ENCODE measurements at places on chromosomes 13 and 19. TPM values are rescaled to one million over a fixed set of nuclear protein-coding genes. Genes with fewer than 3 reads are reported as not detected.
A peak's percentile ranks its signal among the peaks of the same experiment; 100 is the strongest.

FUT3 gene
- 0.19 TPM for polyA plus RNA-seq

LGALS7 gene
- polyA plus RNA-seq, result not detected

DNA sequence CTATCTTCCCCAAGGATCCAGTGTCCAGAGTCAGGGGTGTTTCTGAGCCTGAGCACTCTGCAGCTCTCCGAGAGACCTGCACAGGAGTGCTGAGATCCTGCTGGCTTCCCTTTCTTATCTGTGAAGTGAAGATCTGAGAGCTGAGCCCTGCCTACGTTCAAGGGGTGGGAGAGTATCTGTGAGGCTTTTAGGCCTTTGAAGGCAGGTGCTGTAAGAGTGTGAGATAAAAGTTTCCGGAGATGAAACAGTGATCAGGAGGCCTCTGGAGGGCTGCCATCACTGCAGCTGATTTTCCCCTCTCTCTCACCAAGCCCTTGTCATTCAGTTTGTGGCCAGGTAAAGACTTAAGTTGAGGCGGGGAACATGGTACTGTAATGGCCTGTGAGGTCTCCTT lies 83.1 kb downstream of the AKAP11 start:
- DNase-seq, result no peak

DNA sequence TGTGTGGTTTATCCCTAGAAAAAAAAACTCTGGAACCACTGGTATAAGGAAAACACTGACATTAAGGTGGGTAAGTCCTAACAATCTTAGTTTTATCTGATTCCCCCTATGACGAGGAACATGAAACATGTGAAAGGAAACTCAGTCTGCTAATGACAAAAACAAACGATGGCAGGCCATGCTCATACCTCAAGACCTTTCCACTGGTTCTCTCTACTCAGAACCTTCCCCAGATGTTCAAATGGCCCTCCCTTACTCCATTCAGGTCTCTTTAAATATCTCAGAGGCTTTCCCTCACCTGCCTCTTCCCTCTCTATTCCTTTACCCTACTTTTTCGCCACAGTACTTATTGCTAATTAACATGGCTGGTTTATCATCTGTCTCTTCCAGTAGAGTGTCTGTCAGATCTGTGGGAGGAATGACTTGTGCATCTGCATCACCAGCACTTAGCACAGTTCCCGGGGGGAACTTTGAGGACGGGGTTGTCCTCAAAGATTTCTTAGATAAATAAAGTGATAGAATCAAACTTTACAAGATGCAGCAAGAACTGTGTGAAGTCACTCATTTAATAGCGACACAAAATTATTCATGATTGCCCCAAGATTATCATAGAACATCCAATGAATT lies 1.5 kb downstream of the TUBGCP3 start:
- DNase-seq, result no peak

- DNase-seq, result peak; percentile 71
These were observed 85.4 kb downstream of the COL4A1 start for GRCh38 chr13:110221406-110222117.

DNA sequence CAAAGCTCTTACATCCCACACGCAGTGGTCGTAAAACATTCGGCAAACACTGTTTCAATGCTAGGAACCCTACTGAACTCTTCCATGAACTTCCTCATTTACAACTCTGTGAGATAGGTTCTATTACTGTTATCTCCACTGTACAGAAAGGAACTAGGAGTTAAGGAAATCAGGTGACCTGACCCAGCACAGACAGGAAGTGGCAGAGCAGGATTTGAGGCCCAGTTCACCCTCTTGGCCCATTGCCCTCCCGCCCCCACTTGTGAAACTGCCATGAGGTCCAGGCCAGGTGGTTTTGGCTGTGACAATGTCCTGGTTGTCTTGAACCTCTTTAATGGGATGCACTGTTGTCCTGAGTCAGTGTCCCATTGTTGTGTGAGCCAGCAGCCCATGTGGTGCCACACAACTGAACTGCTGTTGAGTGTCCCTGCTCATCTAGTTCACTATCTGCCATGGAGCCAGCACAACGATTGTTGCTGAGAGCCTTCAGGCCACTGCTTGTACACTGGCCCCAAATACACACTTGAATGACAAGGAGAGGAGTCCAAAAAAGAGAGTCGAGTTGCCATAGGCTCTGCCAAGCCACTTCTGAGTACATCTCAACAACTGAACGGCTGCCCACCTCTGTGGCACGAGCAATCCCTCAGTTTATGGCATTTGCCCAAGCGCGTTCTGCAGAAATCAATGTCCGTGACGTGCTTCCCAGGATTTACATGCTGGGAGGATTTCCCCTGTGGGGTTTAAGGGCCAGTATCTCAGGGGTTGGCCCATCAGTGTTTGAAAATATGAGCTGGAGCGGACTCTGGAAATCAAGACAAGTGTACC lies 484.6 kb downstream of the TSHZ3 start:
- no peak for DNase-seq

GRCh38 chr13:73708393-73708985 lies 425.7 kb downstream of the KLF12 start:
- peak; percentile 58 for DNase-seq

GRCh38 chr13:108375772-108376171 lies 106.3 kb downstream of the TNFSF13B start:
- DNase-seq, result no peak
